ENCODE measurements at places on chromosomes 7 and 10. TPM values are rescaled to one million over a fixed set of nuclear protein-coding genes. Genes with fewer than 3 reads are reported as not detected.

NEUROD6 gene
- total RNA-seq, result not detected

CHRM2 gene
- not detected for total RNA-seq

DNA sequence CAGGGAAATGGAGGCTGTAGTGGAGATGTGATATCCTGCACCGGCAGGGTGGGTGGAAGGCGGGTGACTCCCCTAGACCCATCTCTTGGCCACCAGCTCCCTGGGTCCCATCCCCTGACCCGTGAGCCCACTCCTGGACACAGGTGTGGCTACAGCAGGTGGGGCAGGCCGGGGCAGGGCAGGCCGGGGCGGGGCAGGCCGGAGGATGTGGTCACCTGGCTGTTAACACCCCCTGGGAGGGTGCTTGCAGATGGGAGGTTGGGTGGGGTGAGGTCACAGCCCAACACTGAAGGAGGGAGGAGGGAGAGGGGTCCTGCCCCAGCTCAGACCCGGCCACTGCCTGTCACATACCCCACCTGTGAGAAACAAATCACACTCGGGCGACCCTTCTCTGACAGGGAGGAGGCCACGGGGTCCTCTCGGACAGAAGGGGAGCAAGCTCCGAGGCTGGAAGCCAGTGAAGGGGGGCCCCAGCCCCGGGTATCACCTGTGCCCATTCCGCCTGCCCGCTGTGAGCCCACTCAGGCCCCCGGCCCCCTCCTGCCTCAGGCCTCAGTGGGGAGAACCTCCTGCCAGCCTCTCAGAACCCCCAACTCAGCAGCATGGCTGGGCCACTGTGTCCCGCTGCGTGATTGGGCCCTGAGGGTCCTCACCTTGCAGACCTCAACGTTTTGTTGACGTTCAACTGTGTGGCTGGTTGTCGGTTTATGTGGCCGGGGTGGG is 74.0 kb downstream of the MICALL2 start:
- no peak for DNase-seq

- DNase-seq, result peak; percentile 15
Measured at GRCh38 chr10:13712837-13713581, 126.2 kb downstream of the PRPF18 start.

DNA sequence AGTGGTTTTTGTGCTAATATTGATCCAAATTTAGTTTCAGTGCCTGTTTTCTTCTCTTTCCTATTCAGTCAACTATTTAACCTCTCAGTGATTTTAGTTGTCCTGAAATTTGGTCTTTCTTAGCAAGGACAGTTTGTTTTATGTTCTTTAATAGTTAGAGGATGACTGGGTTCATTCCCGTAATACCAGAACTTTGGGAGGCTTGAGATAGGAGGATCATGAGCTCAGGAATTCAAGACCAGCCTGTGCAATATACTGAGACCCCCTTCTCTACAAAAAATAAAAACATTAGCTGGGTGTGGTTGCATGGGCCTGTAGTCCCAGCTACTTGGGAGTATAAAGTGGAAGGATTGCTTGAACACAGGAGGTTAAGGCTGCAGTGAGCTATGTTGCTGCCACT is 148.3 kb downstream of the EXOC4 start:
- DNase-seq, result no peak

GRCh38 chr10:92792661-92793060 is 55.7 kb upstream of the EXOC6 start:
- no peak for DNase-seq
